Stimulated activated CD4-positive, alpha-beta T cell treated with anti-CD3 and anti-CD28 coated beads, TNF-alpha, amount 100 ng/mL, for 24 hours (primary cell): ENCODE measurements at places on chromosomes 7 and 10.

DNA sequence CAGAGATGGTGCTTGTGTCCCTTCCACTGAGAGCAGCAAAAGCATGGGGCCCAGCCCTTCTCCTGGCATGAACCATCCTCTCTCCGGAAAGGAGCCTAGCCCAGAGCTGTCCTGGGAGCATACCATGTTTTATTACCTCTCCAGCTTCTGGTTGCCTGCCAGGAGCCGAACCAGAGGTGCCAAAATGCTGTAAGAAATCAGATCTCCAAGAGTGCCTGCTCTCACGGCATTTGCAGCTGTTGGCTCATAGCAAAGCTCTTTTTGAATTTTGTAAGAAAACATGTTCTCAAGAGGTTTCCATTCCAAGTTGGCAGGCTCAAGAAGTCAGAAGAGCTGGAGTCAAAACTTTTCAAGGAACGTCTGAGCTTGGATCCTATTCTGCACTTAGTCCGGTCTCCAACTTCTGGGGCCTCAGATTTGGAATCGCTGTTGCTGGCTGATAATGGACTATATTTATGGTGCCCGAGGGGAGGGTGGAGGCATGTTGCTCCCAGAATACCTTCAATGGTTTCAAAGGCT lies 211.7 kb upstream of the MKI67 start:
- DNase-seq, result no peak

DNA sequence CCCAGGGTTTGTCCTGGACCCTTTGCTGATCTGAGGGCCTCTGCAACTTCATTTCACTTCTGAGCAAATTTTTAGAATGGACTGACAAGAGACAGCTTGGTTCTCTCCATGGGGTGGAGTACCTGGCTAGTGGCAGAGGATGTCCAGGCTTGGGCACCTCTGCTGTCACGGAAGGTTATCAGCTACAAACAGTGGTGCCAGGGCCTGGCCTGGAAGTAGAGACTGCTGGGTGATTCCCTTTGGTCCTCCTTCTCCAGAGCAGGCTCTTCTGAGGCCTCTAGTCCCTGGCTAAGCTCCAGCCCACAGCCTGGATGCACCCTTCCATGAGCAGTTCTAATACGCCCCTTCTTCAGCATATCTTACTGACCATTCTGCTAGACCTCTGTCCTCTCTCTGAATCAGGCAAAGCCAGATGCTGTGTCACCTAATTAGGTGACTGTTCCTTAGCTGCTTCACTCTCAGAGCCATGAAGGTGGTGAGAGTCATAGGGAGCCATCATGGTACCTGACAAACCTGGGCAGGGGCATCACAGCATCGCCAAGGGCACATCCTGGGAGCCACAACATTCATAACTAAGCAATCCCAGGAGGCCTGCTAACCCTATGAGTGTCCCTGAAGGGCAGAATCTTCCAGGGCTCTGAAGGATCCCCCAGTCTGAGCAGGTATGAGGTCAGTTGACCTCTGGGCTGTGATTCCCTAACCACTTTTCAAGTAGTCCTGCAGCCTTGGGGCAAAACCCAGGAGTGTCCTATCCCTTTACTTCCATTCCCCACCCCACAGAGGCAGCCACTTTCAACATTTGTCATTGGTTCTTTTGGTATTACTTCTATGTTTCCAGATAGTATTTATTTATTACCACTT lies 4.0 kb downstream of the ARHGAP22 start:
- no peak for DNase-seq

- DNase-seq, result no peak
Measured at GRCh38 chr7:129576138-129576537, 35.4 kb upstream of the NRF1 start.

GRCh38 chr10:112583236-112583939 lies 136.4 kb downstream of the VTI1A start:
- no peak for DNase-seq

GRCh38 chr10:75397496-75398199 lies 3.9 kb downstream of the ZNF503 start:
- DNase-seq, result no peak

- DNase-seq, result no peak
Measured at GRCh38 chr7:79504607-79505389, 51.3 kb upstream of the MAGI2 start.

DNA sequence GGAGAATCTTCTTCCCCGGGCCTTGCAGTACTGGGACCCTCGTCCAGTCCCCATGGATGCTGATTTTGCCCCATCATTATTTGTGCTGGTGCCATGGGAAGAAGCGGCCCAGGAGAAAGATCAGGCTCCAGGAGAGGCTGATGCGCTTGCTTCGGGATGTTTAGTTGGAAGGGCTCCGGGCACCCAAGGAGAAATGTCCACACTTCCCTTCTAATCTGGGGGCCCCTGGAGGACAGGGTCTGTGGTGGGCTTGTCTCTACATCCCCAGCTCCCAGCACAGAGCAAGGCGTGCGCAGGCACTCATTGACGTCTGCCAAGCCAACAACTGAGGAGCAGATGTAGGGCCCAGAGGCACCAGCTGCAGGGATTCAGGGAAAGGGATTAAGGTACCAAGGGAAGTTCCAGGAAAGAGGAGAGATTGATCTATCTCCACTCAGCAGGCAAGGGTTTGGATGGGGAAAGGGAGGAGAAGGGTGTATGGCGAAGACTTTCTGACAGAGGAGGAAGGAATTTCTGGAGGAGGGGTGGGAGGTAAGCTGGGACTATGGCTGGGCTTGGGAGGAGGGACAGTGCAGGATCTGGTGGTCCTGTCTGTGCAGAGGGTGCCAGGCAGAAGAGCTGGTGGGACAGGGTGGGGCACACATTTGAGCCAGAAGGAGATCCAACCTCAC lies 38.7 kb upstream of the LEP start:
- no peak for DNase-seq

GRCh38 chr7:18030758-18031157 lies 3.1 kb upstream of the PRPS1L1 start:
- DNase-seq, result no peak

DNA sequence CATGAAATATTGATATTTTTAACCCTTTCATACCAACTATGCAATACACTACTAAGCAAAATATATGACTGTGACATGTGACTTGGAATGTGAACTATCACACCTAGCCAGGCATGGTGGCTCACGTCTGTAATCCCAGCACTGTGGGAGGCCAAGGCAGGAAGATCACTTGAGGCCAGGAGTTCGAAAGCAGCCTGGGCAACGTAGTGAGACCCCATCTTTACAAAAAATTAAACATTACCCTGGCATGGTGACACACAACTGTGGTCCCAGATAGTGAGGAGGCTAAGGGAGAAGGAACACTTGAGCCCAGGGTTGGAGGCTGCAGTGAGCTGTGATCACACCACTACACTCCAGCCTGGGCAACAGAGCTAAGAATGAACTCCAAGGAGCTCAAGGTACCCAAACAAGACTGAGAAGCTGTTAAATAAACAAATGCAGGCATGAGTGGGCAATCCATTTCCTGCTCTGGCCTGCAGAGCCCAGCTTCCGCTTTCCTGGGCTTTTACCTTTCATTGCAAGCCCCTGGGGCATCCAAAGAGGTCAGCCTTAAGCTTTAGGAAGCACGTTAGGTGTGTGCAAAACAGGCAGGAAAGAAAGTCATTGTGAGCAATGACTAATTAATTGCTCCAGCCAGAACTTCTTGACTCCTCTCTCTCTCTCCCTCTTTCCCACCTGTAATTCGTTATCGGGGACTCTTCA lies 162.1 kb upstream of the FOXK1 start:
- no peak for DNase-seq

DNA sequence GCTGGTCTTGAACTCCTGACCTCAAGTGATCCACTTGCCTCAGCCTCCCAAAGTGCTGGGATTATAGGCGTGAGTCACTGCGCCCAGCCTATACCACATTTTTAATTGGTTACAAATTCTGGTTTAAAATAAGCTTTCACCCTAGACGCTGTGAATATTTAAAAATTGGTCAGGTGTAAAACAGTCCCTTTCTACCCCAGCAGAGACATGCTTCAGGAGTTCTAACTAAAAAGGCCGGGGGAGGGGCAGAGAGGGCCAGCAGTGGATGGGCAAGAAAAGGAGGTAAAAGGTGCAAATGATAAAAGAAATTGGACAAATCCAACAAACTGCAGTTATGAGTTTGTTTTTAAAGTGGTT lies 70.0 kb downstream of the WAPL start:
- DNase-seq, result no peak

DNA sequence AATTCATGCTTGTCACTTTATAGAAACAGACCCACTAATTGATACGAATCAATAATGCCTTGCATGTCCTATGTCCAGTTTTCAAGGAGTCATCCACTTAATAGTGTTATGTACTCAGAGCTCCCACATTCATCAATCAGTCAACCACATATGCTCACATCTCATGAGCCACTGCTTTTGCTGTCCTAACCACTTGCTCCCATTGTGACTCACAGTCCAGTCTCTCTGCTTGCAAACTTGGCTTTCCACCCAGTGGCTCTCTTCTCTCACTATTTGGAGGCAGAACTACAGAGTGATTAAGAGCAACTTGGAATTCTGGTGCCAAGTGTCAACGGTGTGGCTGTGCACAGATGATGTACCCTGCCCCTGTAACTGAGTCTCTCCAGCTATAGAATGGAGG lies 166.0 kb downstream of the SNX13 start:
- DNase-seq, result no peak

DNA sequence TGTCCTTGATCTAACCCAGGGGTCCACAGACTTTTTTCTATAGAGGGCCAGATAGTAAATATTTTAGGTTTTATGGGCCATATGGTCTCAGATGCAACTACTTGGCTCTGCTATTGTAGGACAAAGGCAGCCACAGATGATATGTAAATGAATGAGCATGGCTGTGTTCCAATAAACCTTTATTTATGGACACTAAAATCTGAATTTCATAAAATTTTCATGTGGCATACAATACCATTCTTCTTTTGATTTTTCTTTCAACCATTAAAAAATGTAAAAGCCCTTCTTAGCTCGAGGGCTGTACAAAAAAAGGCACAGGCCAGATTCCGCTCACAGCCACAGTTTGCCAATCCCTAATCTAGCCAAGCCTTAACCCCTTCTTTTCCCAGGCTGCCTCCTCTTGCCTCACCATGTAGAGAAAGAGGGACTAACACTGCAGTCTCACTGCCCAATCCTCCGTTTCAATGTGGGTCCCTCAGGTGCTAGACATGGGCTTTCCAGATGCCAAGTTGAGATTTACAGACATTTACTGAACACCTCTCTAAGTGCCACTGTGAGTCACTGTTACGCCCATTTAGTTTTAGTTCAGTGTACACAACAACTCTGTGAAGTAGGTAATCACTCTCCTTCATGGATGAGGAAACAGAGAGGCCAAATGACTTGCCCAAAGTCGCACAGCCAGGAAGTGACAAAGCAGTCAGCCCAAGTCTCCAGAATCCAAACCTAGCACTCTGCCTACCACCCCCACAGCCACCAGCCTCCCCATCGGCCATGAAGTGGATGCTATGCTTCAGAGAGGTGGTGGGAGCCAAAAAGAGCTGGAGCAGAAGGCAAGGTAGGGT lies 132.6 kb upstream of the PDLIM1 start:
- no peak for DNase-seq
